ENCODE measurements at places on chromosomes 2 and 18. TPM values are rescaled to one million over a fixed set of nuclear protein-coding genes. Genes with fewer than 3 reads are reported as not detected.

DNA sequence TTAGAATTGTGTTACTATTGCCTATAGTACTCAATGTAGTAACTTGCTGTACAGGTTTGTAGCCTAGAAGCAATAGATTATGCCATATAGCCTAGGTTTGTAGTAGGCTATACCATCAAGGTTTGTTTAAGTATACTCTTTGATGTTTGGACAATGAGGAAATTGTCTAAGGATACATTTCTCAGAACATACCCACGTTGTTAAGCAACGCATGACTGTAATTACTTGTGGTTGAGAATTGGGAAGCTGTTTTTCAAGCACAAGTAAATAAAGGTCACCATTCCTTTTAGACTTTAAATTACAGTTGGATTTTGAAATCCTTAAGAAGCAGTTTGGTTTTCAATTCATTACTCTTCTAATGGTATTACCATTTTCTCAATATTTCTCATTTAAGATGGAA is 89.8 kb upstream of the KCNH7 start:
- no peak for DNase-seq

GRCh38 chr18:76668546-76668945 is 153.8 kb upstream of the ZNF236 start:
- DNase-seq, result no peak

- no peak for DNase-seq
These were observed 7.3 kb downstream of the TEX261 start for GRCh38 chr2:70987386-70987785.

DNA sequence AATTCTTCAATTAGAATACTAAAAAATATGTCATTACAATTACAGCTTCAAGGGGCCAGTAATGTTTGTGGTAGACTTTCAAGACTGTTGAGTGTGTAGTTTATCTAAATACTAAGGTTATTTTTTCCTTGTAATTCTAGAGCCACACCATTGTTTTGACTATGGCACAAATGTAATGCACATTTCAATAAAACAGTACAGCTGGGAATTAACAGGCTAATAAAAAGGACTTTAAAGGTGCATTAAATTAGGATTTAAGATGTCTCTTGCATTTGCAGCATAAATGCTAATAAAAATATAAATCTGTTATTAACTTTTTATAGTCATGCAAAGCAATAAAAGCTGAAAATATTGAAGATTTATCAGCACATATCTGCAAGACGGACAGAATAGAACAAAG is 344.8 kb downstream of the ERBB4 start:
- DNase-seq, result no peak

DNA sequence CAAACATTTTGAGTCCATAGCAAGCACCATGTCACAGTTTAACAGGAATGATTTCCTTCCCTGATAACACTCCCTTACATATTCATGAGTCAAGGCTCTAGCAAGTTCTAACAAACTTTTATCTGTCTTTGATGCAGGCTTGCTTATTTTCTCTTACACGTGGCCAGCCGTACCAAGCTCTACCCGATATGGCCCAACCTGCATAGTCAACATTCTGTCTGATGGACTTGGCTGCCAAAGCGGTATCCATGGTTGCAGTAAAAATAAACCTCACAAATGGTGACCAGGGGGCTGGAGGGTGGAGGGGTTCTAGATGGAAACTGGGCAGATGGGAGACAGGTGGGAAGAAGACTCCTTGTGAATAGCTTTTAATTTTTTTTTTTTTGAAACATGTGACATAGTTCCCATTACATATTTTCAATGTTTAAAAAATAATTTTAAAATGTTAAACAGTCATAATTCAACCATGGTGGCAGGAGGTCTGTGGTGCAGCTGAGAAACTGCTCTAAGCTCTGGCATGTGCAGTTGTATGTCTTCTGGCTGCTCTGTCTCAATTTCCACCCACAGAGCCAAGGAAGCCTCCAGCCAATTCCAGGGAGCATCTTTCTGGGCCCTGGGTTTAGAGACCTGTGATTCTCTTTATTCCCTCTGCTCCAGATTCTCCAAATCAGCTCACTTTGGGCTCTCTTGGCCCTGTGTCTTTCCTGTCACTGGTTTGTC is 20.7 kb upstream of the CXCR1 start:
- no peak for DNase-seq

- DNase-seq, result no peak
These were observed 5.4 kb downstream of the IMMT start for GRCh38 chr2:86189782-86190416.

Gene HOXD10
- 0.03 TPM for polyA plus RNA-seq

GRCh38 chr2:178767094-178768060 is 39.8 kb downstream of the TTN start:
- no peak for DNase-seq

DNA sequence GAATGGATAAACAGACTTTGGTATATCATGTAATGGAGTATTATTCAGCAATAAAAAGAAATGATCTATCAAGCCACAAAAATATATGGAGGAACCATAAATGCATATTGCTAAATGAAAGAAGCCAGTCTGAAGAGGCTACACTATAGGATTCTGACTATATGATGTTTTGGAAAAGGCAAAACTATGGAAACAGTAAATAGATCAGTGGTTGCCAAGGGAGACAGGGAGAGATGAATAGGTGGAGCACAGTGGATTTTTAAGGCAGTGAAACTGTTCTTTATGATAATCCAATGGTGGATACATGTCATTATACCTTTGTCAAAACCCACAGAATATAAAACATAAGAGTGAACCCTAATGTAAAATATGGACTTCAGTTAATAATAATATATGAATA is 41.0 kb upstream of the SLC30A6 start:
- no peak for DNase-seq

DNA sequence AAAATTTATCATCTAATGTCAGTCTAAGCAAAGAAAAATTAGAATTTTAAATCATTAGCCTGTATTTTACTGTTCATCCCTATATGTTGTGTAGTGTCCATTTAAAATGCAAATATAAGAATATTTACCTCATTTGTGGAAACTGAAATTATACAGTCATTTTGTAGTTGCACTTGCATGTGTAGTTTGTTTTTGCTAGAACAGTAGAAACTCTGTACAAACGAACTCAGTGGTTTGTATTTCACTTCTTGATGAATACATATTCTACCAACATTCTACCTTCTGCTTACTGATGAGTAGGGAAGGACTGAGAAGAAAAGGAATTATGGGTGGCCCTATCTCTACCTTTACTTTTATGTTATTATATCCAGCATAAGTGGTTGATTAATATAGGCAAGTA is 29.7 kb downstream of the BMPR2 start:
- no peak for DNase-seq

DNA sequence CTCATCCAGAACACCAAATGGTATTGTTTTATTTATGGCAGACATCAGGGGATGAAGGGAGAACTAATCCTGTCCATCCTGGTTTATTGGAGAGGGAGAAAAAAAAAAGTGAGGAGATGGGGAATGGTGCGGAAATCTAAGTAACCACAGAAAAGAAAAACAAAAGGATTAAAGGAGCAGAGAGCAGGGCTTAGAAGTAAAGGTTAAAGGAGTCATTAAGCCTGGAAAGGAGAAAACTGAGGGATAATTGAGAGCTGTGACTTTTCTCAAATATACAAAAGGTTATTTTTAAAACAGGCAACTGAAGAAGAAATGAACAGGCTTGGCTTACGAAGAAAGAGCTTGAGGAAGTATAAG is 127.2 kb upstream of the PPP1CB start:
- DNase-seq, result no peak

Gene SP110
- 10.4 TPM for polyA plus RNA-seq

DNA sequence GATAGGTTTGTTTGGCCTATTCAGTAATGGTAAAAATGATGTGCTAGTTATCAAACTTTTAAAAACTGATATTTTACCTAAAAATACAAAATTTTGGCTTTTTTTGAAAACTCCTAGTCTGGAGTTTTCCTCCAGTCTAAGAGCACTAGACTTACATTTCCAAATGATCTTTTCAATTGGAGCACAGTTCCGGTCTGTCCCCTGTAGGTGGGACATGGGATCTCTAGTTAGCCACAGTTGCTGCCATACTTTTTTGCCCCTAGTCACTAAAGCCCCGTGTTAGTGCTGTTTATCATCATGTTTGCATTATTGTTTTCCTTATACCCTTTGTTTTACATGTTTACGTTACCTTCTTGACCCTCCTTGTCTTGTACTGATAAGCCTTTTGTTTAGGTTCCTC is 52.4 kb downstream of the RELCH start:
- DNase-seq, result no peak

DNA sequence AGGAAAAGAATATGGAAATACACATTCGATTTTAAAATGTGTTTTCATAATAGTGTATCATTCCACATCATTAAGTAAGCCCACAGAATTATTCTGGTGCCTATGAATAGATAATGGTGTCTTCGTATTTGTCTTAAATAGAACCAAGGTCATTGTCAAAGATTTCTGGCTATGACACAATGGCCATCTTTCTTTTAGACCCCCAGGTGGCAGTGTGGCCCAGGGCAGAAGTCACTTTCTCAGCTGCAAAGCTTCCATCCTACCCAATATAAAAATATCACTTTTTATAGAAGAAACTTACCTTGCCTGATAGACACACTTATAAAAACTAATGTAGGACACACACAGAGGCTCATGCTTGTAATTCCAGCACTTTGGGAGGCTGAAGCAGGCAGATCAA is 57.5 kb downstream of the ZRANB3 start:
- peak; percentile 37 for DNase-seq

DNA sequence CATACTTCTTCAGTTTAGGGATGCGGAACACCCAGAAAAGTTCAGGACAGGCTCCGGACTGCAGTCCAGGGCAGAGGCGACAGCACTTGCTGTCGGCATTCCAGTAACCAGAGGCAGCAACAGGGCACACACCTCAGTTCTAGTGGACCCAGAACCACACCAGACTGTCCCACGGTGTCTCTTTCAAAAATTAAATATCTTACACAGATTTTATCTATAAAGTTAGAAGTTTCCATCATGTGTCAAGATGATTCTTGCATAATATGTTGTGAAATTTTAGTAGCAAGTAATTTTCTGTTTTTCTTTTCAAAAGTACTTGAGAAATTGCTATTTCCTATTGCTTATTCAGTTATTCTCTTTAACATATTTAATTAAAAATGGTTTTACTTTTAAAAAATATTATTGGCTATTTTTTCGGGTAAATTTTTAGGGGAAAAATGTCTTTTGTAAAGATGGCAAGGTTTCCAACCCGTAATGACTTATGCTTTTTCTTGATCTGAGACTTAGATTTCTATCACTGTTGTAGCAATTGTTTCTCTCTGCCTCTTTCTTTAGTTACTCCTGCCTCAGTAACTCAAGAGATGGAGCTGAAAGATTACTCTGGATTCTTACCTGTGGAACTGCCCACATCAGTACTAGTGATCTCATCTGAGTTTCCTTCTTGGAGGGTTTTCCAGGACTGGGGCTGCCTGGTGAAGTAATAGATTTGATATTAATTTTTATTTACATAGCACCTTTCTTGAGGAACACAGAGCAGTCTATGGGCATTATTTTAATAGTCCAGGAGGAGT is 182.7 kb downstream of the LTBP1 start:
- DNase-seq, result no peak

- DNase-seq, result peak; percentile 80
These were observed 617 bp downstream of the FOSL2 start for GRCh38 chr2:28393114-28393836.

- no peak for DNase-seq
These were observed 45.1 kb upstream of the ZNF396 start for GRCh38 chr18:35422237-35422636.

DNA sequence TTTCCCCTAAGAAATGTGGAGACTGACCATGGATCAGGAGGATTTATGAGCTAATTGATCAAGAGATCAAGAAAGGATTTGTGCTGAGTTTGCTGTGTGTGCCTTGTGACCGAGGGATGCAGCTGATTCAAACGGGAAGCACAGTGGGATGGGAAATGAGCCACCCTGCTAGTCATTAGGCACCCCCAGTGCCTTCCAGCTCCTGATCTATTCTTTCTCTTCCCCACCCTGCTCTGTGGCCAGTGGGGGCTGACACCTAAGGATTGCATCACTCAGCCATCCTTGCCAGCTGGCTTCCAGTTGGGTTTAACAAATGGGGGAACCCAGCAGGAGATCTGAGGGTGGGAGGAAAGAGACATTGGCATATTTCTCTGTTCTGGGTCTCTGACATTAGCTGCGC is 132.2 kb upstream of the CXCR4 start:
- no peak for DNase-seq

DNA sequence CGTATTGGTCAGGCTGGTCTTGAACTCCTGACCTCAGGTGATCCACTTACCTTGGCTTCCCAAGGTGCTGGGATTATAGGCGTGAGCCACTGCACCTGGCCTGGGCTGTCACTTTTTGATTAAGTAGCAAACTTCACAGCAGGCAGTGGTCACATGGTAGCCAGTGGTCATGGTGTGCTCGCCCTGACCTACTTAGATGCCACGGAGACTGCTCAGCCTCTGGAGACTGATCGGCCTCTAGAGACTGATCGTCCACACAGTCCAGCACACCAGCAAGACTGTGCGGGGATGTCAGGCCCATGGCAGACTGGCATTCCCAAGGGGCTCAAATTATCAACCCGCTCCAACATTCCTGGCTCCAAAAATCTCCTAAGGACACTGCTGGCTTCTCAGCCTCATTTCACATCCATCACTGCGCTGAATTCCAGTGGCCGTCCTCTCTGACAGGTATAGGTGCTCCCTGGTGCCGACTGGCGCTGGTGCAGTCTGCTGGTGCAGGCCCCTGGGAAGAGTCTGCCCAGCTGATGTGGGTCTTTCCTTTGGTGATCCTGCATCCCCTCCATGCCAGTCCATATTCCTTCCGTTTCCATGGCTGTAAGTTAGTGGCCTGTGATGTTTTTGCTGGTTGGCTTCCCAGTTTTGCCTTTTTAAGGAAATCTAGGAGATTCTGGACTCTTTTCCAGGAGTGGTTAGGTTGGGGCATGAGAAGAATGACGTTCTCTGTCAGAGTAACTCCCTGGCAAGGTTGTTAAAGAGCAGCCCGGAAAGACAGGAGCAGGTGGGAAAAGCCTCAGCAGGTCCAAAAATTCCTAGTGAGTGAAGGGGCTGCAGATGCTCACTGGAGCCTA is 374.5 kb upstream of the HS6ST1 start:
- no peak for DNase-seq

GRCh38 chr18:44546954-44547353 is 133.7 kb upstream of the SETBP1 start:
- no peak for DNase-seq

- DNase-seq, result no peak
These were observed 99.0 kb downstream of the PLEKHM3 start for GRCh38 chr2:207926133-207926988.

Gene PCARE
- not detected for polyA plus RNA-seq

DNA sequence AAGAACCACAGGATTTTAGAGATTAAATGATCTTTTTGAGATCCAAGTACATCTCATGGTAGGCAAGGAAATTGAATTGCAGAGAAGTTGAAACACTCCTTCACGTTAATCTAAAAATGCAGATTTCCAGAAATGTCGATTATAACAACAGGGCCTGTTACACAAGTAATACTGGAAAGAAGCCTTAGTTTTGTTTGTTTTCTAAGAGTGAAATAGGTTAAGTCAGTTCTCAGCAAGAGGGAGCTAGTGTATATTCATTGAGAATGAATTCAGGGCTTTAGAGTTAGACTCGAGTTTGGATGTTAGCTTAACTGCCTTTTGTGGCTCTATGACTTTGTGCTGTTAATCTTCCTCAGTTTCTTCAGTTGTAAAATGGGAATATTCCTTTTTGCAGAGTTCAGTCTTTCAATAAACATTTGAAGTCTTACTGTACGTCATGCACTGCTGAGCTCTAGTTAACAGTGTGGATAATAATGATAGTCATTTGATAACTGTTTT is 926 bp downstream of the NDUFV2 start:
- no peak for DNase-seq

Gene ARHGAP25
- not detected for polyA plus RNA-seq

Gene TTN
- 0.08 TPM for polyA plus RNA-seq

Gene IL1R1
- polyA plus RNA-seq, result 20.5 TPM
